ENCODE measurements at places on chromosomes 1 and 21.

DNA sequence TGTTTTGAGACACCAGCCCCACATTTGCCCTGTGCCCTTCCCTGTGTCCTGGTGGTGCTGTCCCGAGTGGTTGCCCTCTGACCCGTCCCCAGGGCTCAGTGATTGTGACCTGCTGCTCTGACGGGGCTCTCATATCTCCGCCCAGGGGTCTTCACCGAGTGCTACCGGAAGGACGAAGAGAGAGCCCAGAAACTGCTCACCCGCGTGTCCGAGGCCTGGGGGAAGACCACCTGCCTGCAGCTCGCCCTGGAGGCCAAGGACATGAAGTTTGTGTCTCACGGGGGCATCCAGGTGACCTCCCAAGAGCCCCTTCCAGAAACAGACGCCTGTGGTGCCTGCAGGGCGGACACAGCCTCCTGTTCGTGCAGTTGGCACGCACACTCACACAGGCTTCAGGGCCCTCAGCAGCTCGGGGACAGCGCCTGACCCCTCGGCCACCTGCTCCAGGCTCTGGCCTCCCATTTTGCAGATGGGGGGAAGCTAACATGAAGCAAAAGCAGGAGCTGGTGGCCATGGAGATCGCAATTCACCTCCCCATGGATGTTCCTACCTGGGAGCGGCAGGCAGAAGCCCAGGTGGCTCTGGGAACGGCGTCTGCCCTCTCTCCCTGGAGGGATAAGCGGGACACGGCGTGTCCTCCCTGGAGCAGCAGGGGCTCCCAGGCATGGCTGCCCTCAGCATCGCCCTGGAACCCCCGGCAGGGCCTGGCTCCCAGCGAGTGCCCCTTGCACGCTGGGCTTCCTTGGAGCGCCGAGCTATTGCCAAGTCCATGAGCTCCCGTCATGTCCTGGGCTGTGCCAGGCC is 45.9 kb downstream of the TRPM2 start:
- DNase-seq = no peak

GRCh38 chr1:86515597-86515996 is 31.3 kb upstream of the CLCA4 start:
- peak; percentile 35 for DNase-seq

- no peak for DNase-seq
Measured at GRCh38 chr1:64234714-64235113, 31.3 kb downstream of the UBE2U start.

DNA sequence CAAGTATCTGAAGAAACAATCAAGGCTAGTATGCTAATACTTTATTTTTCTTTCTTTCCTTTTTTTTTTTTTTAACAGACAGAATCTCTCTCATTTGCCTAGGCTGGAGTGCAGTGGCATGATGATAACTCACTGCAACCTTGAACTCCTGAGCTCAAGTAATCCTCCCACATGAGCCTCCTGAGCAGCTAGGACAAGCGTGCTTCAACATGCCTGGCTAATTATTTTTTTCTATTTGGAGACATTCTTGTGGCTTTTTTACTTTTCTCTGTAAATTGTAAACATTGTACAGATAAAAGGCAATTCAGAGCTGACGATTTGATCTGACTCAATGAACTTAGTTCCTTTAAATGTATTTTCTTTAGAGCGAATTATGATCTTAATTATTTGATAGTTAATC is 41.4 kb downstream of the CCDC18 start:
- DNase-seq = no peak

GRCh38 chr21:27803571-27803970 is 836.7 kb upstream of the ADAMTS5 start:
- DNase-seq = no peak

- no peak for DNase-seq
Measured at GRCh38 chr1:55631509-55631908, 416.3 kb upstream of the USP24 start.

- no peak for DNase-seq
Measured at GRCh38 chr21:25115021-25115420, 492.3 kb downstream of the MRPL39 start.

DNA sequence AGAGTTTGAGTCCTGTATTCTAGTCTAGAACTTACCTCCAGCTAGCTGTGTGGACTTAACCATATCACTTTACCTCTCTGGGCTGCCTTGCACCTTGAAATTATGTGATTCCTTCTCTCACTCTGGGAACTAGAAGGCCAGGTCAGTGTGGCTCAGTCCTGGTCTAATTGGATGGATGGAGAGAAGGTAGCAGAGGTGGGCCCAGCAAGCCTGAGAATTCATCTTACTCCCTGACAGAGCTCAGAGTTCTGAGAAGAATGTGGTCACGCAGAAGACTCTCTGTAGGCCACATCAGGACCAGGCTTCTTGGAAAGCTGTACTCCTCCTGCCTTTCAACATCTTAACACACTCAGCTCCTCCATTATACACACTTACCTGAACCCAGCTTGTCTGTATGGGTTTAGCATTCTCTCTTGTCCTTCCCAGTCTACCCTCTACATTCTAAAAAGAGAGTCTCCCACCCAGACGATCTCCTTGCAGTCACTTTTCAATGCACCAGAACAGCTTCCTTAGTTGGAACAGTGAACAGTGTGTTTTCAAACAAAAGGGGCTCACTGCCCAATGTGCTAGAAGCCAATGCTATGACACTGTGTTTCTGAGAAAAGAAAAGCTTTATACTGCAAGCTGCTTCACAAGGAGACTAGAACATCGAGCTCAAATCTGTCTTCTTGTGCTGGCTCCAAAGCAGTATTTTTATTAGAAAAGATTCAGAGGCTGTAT is 60.5 kb downstream of the CAPN9 start:
- no peak for DNase-seq

- no peak for DNase-seq
Measured at GRCh38 chr1:176515310-176515709, 52.3 kb downstream of the PAPPA2 start.

GRCh38 chr1:201752333-201752732 is 76.6 kb upstream of the IPO9 start:
- no peak for DNase-seq

DNA sequence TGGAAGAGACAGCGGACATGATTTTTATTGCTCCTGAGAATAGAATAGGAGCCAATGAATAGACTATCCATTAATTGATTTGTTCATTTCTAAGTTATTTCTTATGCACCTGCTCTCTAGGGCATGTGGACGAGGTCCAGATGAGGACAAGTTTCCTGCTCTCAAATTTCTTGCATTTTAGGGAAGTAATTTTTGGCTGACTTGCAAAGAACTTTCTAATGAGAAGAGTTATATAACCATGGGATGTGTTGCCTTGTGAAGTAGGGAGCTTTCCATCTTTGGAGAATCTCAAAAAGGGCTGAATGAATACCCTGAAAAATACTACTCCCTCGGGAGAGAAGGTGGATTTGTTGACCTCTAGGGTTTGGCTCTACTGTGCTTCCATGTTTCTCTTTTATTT is 243.0 kb downstream of the KIF26B start:
- no peak for DNase-seq

GRCh38 chr1:95284420-95284819 is 50.4 kb downstream of the RWDD3 start:
- no peak for DNase-seq

GRCh38 chr1:203467550-203467921 is 8.1 kb upstream of the PRELP start:
- DNase-seq = no peak

GRCh38 chr1:181111559-181111958 is 23.1 kb downstream of the IER5 start:
- no peak for DNase-seq

GRCh38 chr1:162251102-162251501 is 125.6 kb downstream of the SPATA46 start:
- no peak for DNase-seq

DNA sequence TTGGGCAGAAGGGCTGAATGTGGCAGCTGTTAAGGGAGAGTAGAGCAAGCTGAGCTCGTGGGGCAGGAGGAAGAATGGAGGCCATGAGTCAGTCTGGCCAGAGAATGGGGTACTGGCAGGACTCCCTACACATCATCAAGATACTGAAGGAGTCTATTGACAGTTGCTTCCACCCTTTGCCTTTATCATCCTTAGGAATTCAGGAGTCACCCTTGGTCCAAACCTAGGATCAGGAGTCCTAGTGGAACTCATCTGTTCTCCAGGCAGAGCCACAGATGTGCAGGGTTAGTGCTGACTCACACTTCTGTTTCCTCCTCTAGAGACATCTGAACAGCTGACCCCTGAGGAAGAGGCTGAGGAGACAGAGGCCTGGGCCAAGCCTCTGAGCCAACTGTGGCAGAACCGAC is 18.7 kb upstream of the ST3GAL3 start:
- DNase-seq = no peak

- no peak for DNase-seq
Measured at GRCh38 chr21:26614251-26614650, 41.2 kb upstream of the CYYR1 start.

DNA sequence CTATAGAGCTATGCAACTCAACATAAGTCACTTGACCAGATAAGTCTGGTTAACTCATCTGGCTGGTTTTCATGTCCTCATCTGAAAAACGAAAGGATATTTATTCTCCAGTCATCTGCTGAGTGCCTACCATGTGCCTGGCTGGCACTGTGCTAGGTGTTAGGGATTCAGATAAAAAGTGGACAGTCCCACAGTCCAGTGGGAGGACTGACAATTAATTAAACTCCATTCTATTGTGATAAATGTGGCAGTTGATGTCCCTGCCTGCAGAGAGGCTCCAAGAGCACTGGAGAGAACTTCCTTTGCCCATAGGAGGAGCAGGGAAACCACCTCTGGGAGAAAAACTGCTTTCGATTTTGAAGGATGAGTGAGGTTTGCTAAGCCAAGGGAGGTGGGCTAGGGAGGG is 5.4 kb downstream of the NUAK2 start:
- DNase-seq = no peak

DNA sequence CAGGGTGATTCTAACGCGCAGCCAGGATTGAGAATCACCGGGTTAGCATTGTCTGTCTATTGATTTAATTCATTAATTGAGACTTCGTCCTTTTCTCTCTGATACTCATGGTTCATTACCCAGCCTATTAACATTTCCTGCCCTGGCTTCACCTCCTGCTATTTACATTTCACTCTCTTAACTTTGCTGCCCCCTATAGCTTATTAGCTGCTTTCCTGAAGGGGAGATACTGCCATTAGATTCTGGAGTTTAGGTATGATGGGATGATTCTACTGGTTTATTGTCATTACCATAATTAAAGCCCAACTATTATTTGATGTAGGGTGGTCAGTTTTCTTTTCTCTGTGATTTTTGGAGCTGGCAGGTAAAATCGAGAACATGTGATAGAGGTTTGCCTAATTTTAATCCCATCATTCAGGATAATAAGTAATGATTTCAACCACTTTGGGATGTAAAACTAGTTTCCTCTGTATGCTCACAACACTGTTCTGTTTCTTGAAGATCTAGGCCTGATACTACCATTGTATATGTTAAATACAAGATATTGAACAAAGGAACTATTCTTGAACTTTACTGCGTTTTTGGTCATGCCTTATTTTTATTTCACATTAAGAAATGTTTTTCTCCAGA is 6.4 kb downstream of the PPP2R5A start:
- DNase-seq = peak; percentile 89
